ENCODE measurements at places on chromosomes 12 and 14.

DNA sequence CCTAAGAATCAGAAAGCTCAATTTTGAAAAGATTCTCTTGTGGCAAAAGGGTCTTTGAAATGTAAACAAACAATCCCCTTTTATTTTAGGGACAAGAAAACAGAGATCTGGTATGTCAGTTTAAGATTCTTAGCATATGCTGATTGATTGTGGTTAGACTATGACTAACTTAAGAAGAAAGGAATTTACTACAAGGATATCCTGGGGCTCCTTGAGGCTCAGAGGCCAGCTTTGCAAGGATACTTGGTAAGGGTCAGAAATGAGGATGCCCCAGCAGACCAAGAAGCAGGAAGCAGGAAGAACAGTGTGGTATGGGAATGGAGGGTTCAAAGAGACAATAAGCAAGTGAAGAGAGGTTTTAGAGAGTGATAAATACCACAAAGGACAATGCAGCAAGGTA lies 474.6 kb downstream of the ETNK1 start:
- no peak for DNase-seq

DNA sequence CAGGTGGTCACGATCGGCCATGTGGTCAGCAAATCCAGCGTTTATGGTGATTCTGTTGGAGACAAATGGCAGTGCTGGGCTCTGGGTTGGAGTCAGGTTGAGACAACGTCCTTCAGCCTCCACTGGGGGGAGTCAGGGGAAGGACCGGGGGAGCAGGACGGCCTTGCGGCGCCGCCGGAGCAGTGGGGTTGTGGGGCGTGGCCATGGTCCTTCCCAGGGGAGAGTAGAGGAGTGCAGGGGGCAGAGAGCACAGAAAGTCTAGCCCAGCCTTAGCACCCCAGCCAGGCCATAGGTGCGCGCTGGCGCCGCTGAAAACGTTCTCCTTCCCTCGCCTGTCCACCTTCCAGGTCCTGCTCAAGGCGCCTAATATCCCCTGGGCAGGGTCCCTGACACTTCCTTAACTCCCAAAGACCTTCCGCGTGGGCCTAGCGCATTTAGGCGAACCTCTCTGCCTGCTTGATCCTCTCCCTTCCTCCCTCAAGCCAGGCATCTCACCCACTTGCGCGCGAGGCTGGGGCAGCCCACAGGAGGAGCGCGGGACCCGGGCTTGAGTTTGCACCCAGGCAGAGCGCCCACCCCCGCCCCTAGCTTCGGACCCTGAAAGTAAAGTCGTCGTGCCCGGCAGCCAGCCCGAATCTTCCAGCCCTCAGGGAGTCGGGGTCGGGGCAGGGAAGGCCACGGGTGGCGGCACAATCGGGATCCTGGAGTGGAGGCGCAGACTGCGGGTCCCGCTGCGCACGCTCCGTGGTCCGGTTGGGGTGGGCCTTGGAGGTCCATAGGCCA lies 3.1 kb upstream of the KIF26A start:
- peak; percentile 64 for DNase-seq

GRCh38 chr12:117192057-117192456 lies 1.8 kb upstream of the FBXO21 start:
- peak; percentile 35 for DNase-seq

GRCh38 chr12:122018457-122018856 lies 3.2 kb upstream of the BCL7A start:
- no peak for DNase-seq

DNA sequence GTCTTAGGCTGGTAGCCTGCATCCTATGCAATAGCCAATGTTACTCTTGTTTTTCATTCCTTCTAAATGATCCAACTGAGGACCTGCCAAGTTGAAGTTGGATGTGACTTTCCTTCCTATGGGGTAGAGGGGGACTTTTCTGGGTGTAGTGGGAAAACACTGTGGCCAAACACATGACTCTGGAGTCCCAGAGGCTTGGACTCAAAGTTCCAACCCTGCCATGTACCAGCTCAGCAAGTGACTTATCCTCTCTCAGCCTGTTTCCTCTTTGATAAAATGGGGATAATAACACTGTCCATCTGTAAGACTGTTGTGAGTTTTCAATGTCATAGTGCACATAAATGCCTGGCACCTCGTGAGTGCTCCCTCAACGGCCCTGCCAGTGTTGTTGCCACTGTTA lies 97.0 kb downstream of the ZFP36L1 start:
- DNase-seq, result no peak

DNA sequence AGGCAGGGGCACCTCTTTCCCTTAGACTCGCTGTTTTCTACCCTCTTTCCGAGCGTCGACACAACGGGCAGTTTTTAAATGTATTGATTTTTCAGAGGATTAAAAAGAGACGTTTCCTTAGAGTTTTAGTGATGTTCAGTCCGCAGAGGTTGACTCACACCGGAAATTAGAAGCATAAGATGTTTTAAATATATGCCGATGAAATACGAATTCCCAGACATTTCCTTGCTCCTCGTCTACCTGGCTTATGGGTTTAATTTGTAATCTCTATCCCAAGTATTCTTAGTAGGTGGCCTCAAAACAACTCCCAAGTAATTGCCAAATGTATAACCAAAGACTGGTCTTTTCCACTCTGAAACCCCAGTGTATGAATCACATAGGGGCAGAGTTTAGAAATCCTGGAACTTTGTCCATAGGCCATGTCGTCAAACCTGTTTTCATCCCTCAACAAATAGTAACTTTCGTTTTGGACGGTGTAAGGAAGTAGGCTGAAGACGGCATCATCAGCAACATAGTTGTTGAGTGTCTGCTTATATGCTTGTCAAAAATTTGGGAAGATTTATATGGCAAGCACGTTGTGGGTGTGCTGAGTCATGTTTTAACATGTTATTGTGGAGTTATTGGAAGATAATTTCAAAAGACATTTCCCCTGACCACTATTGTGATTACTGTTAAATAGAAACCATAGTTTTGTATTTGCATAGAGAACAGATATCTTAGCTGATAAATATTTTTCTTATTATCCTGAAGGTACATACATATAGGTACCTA lies 824 bp downstream of the TBK1 start:
- DNase-seq, result no peak

DNA sequence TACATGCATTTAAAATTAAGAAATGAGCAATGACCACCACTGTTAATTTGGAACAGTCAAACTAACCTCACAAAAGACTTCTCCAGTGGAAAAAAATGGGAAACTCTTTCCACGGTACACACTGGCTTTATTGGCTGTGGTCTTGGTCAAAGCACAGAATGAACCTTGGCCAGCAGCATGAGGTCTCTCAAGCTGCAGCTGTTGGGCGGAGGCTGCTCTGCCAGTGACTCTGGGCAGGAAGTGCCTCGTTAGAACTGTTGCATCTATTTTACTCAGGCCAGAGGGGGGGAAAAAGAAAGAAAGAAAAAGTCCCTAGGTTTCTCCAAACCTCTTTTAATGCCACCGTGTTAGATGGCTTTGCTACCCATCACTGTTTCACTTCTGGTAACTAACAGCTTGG lies 279.8 kb upstream of the DIO2 start:
- DNase-seq, result no peak

DNA sequence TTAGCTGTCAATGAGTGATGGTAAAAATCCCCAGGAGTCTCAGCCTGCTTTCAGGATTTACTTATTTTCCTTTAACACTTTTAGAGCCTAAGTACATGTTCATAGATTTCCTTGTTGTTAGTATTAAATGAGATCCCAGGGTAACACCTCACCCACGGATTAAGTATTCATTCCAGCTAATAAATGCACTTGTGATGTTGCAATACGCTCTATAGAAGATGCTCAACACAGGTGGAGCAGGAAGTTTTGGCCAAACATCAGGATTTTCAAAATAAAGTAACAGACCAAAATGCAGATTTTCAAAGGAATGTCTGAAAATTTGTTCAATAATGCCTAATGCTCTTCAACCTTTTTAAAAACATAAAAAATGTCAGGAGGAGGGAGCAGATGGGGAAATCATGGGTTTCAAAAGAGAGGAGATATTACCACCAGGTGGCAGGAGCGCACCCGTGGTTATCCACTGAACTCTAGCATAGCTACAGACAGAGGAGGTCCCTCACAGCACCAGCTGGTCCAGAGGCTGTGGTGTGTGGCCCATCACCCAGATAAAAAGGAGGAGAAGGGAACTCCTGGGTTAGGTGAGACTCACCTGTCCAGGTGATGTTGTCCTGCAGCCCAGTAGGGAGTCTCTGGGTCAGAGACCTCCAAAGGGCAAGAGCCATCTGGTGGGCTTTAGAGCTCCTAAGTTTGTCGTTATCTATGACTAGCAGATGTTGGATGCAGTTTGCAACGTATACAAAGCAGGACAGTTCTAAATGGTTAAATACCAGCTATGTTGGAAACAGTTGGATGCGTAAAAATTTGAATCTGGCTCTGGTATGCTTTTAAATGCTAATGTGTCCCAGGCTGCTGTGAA lies 1158.4 kb upstream of the TMEM132C start:
- no peak for DNase-seq

GRCh38 chr14:21923820-21924219 lies 250.2 kb upstream of the OR4E1 start:
- DNase-seq, result no peak

GRCh38 chr12:116677202-116677661 lies 60.6 kb downstream of the SPRING1 start:
- DNase-seq, result peak; percentile 1

DNA sequence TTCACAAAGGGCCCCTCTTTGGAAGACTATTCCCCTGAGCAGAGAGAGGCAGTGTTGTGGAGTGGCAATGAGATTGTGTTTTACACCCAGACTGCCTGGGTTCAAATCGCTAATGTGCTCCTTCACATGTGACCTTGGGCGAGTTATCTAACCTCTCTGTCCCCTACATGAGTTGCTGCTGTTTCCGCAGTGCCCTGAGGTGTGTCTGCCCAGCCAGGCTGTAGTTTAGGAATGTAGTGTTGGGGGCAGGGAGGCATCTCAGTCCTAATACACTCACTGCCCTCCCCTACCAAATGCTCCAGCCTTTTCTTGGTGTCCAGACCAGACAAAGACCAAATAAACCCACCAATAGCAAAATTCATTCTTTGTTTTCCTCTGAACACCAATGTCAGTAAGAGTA lies 78.6 kb downstream of the SLC24A4 start:
- no peak for DNase-seq

- DNase-seq, result no peak
Observed at GRCh38 chr14:60482743-60483142, 3.1 kb downstream of the C14orf39 start.

DNA sequence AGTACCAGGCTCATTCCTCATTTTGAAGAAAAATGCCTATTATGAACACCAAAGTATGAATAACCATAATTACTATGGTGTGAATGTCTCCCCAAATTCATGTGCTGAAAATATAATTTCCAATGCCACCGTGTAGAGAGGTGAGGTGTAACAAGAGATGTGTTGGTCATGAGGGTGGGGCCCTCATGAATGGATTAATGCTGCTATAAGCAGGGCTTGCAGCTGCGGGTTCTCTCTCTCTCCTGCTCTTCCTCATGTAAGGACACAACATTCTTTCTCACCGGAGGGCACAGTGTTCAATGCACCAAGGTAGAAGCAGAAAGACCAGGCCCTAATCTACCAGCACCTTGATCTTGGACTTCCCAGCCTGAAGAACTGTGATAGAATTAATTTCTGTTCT lies 70.0 kb downstream of the TMTC1 start:
- no peak for DNase-seq

DNA sequence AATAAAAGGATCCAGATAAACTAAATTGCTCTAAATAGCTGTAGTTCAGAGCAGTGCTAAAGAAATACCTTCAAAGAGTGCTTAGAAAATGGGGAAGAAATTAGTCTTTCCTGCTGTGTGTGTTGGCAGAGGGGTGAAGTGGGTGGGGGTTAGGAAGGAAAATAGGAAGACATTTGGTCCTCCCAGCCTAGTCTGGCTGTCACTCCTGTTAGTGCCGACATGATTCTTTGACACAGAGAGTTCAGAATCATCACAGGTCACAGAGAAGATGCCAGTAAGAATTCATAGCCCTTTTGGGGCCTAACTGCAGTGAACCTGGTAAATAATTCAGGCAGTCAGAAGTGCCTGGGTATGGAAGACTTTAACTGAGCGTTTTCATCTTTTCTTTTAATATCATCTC lies 74.8 kb downstream of the FLRT2 start:
- DNase-seq, result no peak

GRCh38 chr12:96402061-96402460 lies 1.8 kb upstream of the CDK17 start:
- no peak for DNase-seq

DNA sequence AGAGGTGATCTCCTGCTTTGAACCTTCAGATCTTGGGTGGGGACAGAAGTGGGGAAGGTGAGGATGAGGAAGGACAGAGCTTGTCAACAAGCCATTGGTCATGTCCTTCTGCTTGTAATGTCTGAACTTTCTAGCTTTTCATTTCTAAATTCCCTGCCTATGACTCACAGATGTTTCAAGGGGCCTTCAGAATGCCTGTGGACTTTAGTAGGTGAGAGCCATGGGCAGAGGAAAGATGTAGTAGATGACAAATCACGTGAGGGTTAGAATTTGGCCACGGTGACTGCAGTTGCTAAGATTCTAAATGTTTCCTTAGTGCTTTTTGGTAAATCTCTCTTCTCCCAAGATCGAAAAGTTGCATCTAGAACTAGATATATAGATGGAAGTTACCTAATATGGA lies 18.7 kb upstream of the CREBL2 start:
- DNase-seq, result no peak

DNA sequence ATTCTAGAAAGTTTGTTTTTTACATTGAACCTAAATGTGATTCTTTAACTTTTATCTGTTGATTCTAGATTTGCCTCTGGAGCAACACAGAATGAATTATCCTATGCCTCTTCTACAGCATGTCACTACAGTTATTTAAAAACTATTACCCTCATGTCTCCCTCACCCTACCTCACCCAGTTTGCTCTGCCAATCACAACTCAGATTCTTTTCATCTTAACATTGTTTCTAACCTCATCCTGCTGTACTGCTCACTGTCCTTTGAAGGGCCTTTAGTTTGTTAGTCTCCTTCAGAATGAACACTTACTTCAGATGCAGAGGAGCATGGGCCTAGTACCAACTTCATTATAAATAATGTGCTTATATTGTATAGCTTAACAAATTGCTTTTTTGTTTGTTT lies 21.5 kb downstream of the YLPM1 start:
- DNase-seq, result no peak

- peak; percentile 85 for DNase-seq
Observed at GRCh38 chr12:48350249-48351021, at the start of gene ZNF641. ZNF641 (minus strand) TSS chr12:48350919; CDS start chr12:48348090, 2,829 bp downstream.

GRCh38 chr12:69240631-69240995 lies 1.2 kb downstream of the CPSF6 start:
- DNase-seq, result no peak

- DNase-seq, result peak; percentile 86
Observed at GRCh38 chr12:14554281-14555007, 13.2 kb downstream of the PLBD1 start.

GRCh38 chr12:132365226-132365625 lies 35.8 kb upstream of the GALNT9 start:
- no peak for DNase-seq

- no peak for DNase-seq
Observed at GRCh38 chr14:43692706-43693105, 814.4 kb downstream of the FSCB start.

DNA sequence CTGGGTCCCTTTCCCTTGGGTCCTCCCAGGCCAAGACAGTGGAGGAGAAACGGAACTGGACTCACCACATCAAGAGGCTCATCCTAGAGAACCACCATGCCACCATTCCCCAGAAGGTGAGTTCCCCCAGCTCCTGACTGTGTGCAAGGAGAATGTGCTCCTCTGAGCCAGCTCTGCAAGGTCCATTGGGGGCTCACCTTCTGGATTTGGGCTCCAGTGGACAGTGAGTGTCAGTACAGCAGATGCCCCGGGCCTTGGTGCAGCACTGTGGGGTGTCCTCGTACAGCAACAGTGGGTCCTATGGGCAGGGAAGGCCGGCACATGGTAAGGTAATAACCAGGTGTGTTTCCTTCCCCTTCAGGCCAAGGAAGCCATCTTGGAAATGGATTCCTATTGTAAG lies 27.8 kb downstream of the PLEKHG3 start:
- no peak for DNase-seq

GRCh38 chr14:96953087-96953874 lies 156.1 kb downstream of the VRK1 start:
- no peak for DNase-seq
